ENCODE measurements at places on chromosomes 11 and 22. TPM values are rescaled to one million over a fixed set of nuclear protein-coding genes. Genes with fewer than 3 reads are reported as not detected.

WNT7B gene
- total RNA-seq = not detected

CFAP300 gene
- 7.2 TPM for total RNA-seq

IFTAP gene
- total RNA-seq = 13.0 TPM

GAS2L1 gene
- 33.5 TPM for total RNA-seq

POLR3H gene
- total RNA-seq = 42.0 TPM

BCO2 gene
- total RNA-seq = 1.1 TPM

P2RX6 gene
- 11.5 TPM for total RNA-seq

MYRF gene
- 0.32 TPM for total RNA-seq

MPZL2 gene
- 0.12 TPM for total RNA-seq

PLAAT2 gene
- total RNA-seq = not detected

SAA2 gene
- not detected for total RNA-seq

TBX1 gene
- total RNA-seq = not detected

FERMT3 gene
- total RNA-seq = 1.9 TPM

FOLH1 gene
- 1.3 TPM for total RNA-seq

KDM4D gene
- total RNA-seq = 0.49 TPM

CARD10 gene
- total RNA-seq = 17.4 TPM

GLYATL1B gene
- not detected for total RNA-seq

CDKN1C gene
- 12.4 TPM for total RNA-seq

OR51V1 gene
- total RNA-seq = not detected

BACE1 gene
- total RNA-seq = 39.3 TPM

HINFP gene
- total RNA-seq = 18.0 TPM

CHST1 gene
- total RNA-seq = 0.73 TPM

Measured in hair follicle dermal papilla cell (primary cell).